Common myeloid progenitor, CD34-positive (primary cell): ENCODE measurements at places on chromosomes 2 and 18.

DNA sequence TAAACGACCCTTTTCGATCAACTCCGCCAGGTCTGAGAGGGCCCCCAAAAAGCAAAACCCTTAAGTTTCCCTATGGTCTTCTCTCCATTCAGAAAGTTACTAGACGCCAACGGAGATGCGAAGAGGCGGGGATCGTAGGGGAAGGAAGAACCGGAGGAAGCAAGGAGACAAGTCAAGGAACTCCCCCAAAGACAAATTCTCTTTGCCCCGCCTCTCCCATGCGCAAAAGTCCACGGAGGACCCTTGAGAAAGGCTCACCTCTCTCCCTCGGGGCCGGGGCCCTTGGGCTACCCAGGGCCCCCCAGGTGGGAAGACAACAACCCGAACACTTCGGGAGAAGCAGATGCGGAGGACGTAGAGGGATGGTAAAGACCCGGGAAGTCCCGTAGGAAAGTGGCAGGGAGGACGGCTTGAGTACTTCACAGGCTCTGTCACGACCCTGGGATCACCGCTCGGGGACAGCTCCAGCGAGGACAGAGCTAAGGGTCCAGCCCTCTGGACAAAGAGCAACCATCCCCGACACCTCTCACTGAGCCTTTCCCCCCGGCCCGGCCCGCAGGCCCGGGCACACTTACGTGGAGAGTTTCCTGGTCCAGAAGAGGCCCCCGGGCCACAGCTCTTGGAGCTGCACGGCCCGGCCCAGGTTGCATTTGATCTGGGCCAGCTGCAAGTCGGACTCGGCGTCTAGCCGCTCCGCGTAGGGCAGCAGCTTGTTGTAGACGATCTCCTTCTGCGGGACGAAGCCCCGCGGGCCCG lies 647 bp downstream of the PSME4 start:
- peak overlapping the region; percentile 95 for H3K4me3 ChIP-seq
- H3K4me1 ChIP-seq, result peaks cover 14% of the 10 kb centered on the region
- peak overlapping the region; percentile 97 for H3K27ac ChIP-seq
- H3K36me3 ChIP-seq, result peaks cover 4% of the 10 kb centered on the region
- DNase-seq, result peak; percentile 66
- no peaks in the 10 kb centered on the region for H3K27me3 ChIP-seq

DNA sequence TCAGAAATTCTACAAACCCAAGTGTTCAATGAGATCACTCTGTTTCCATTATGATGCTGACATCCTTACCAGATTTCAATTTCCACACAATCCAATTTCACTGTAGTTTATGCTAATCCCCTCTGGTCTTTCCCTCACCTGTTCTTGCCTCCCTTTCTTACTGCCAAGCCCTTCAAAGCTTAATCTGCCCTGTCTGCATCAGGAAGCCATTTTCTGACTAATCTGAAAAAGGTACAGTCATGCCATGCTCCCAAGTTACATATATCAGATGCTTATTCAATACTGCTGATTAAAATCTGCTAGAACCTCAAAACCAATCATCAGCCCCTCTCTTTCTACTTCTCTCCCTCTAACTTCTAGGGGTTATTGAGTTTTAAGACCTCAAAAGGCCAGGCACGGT lies 8.9 kb downstream of the KRTCAP3 start:
- peaks cover 29% of the 10 kb centered on the region for H3K36me3 ChIP-seq
- no peaks in the 10 kb centered on the region for H3K27me3 ChIP-seq
- H3K27ac ChIP-seq, result no peak overlapping the region

DNA sequence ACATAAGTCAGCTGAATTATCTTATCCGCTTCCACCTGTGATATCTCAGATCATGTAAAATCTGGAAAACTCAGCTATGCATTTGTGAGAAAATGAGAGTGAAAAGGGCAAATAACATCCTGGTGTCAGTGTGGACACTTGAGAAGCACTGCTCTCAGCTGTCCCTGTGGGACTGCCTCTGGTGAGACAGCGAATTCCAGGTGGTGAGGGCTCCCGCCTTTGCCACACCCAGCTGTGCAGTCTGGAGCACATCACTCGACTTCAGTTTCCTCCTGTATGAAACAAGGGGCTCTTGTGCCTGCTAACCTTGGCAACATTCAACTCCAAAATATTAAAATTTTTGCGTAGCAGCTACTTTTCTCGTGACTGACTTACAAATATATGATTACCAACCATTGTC lies 194.9 kb upstream of the BOD1L2 start:
- H3K36me3 ChIP-seq, result no peaks in the 10 kb centered on the region
- DNase-seq, result no peak
- H3K27me3 ChIP-seq, result no peaks in the 10 kb centered on the region
- H3K4me1 ChIP-seq, result no peaks in the 10 kb centered on the region
- no peak overlapping the region for H3K27ac ChIP-seq
- no peak overlapping the region for H3K4me3 ChIP-seq

DNA sequence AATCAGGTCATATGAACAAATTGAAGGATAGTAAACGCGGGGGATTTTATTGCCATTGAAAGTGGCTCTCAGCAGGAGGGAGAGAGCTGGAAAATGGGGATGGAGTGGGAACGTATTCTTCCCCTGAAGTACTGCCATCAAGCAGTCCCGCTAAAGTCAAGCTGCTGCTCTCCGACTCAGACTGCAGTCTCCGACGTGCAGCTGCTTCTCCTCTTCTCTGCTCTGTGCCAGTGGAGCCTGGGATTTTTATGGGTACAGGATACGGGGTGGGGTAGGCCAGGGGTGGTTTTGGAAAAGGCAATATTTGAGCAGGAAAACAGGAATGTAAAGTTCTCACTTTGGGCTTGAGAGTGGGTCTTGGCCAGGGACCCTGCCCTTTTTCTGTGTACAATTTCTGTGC lies 33.0 kb downstream of the KCTD18 start:
- H3K27me3 ChIP-seq, result no peaks in the 10 kb centered on the region
- H3K4me1 ChIP-seq, result no peaks in the 10 kb centered on the region
- no peak for DNase-seq
- no peak overlapping the region for H3K4me3 ChIP-seq
- peaks cover 6% of the 10 kb centered on the region for H3K36me3 ChIP-seq

DNA sequence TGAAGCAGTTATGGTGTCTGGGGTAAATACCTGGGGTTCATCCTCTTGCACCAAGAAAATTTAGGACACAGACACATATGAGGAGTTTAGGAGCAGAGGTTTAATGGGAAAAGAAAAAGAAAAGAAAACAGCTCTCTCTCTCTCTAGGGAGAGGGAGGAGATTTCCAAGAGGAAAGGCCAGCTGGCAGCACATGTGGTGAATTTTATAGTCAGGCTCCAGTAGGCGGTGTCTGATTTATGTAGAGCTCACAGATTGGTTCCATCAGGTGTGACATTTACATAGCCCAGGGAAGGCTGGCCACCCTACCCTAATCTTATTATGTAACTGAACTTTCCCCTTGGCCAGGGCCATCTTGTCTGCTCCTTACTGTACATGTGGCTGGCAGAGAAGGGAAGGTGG lies 297.5 kb upstream of the RGPD4 start:
- H3K4me3 ChIP-seq, result no peak overlapping the region
- H3K36me3 ChIP-seq, result no peaks in the 10 kb centered on the region
- no peak overlapping the region for H3K27ac ChIP-seq
- H3K27me3 ChIP-seq, result no peaks in the 10 kb centered on the region
- no peak for DNase-seq

DNA sequence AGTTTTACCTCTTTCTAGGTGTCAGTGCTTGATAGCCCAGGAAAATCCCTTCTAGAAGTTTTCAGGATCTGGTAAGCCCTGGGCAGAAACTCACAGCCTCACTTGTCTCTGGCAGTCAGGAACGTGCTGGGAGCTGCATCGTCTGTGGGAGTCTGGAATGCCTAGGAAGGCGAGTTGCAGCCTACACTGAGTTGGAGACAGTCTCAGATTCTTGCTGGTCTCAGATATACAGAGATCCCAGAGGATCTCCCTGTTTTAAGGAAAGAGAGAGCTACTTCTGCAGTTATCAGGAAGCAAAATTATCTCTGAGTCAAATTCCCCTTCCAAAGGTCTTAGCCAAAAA lies 104.4 kb upstream of the CDC42EP3 start:
- H3K27me3 ChIP-seq, result no peaks in the 10 kb centered on the region
- H3K4me3 ChIP-seq, result no peak overlapping the region
- H3K36me3 ChIP-seq, result no peaks in the 10 kb centered on the region

- no peak overlapping the region for H3K27ac ChIP-seq
- DNase-seq, result no peak
- H3K4me3 ChIP-seq, result no peak overlapping the region
- H3K4me1 ChIP-seq, result peaks cover 4% of the 10 kb centered on the region
- H3K27me3 ChIP-seq, result no peaks in the 10 kb centered on the region
Measured at GRCh38 chr18:9653390-9653789, 39.0 kb upstream of the PPP4R1 start.

DNA sequence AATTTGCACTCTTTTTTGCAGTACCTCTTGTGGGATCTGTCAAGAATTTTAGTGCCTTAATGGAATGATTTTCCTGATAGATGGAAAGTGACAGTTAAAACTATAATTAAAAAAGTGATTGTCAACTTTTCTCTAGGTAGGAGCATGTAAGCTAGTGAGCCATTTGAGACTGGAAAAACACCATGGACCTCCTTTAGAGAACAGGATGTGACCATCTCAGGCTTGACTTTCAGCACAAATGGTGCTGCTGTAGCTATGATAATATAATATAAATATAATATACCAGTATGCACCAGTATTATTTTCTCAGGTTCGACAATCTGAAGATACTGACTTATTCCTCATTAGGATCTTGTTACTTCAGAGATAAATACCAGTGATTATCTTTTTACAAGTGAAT lies 27.8 kb downstream of the ZNF236 start:
- peaks cover 9% of the 10 kb centered on the region for H3K36me3 ChIP-seq
- DNase-seq, result no peak
- H3K27me3 ChIP-seq, result no peaks in the 10 kb centered on the region
- no peak overlapping the region for H3K27ac ChIP-seq
- no peaks in the 10 kb centered on the region for H3K4me1 ChIP-seq

DNA sequence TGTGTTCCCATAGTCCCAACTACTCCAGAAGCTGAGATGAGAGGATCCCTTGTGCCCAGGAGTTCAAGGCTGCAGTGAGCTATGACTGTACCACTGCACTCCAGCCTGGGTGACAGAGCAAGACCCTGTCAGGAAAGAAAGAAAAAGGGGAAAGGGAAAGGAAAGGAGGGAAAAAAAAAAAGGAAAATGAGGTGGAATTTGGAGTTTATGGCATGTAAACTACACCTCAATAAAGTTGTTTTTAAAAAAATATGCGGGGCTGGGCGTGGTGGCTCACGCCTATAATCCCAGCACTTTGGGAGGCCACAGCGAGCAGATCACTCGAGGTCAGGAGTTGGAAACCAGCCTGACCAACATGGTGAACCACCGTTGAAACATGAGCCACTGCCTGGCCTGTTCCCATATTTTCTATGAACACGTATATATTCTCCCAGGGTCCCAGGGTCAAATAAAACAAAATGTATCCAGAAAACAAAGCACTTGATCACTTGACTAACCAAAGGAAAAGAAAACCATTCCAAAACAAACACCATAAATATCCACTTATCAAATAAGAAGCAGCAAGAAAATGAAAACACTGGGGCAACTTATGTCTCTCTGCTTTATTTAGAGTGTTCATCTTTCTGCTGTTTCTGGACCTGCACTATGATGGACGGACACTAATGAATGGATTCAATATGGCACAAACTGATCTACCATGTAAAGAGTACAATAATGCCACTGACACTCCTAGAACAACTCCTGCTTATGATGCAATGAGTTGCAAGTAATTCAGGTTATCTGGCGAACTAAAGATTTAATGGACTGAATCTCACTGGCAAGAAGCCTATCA lies 56.8 kb downstream of the ASXL2 start:
- H3K4me1 ChIP-seq, result peaks cover 15% of the 10 kb centered on the region
- DNase-seq, result no peak
- H3K27me3 ChIP-seq, result no peaks in the 10 kb centered on the region
